ENCODE measurements at places on chromosomes 1 and 21. TPM values are rescaled to one million over a fixed set of nuclear protein-coding genes. Genes with fewer than 3 reads are reported as not detected.

DNA sequence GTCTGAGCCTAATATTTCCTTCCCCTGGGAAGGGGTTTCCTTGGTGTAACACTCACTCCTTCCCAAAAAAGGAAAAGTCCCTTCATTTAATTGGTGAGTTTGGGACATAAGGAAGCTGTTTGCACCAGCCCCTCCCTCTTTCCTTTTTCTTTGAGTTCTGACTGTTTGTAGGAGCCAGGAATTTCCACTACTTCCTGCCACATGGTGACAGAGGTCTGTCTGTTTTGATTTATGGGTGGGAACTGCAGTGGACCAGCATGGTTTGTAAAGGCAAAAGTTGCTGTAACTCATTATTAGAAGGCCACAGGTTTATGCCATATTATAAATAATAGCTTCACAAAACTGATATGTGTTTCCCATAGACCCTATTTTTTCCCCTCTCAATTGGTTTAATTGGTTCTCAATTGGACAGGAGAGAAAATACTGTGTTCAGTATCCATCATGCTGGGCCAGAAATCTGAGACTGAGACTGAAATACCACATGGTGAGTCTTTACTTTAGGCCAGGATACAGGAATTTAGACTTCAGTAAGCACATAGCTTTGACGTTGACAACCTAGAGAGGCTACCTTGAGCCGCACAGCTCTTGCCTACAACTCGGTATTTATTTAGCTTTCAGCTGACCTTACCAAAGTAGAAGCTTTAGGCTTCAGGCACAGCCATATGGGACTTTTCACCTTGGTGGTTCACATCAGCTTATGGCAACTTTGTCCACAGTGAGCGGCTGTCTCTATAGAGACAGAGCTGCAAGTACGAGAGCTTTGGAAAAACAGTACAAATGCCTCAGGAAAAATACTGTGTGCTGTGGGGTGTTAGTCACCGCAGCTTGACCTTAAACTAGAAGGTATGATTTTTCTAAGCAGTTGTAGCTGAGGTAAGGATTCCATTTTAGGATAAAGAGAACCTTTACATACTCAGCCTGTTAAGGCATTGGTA, 40.0 kb upstream of the RGS7 start:
- H3K4me3 ChIP-seq, result no peak overlapping the region
- no peaks in the 10 kb centered on the region for H3K4me1 ChIP-seq
- no peaks in the 10 kb centered on the region for H3K27me3 ChIP-seq
- H3K27ac ChIP-seq, result no peak overlapping the region

GRCh38 chr21:41643246-41643966, 123.4 kb downstream of the RIPK4 start:
- no peaks in the 10 kb centered on the region for H3K36me3 ChIP-seq
- H3K27ac ChIP-seq, result peak overlapping the region; percentile 48
- peaks cover 26% of the 10 kb centered on the region for H3K4me1 ChIP-seq
- H3K4me3 ChIP-seq, result no peak overlapping the region
- no peaks in the 10 kb centered on the region for H3K27me3 ChIP-seq
- DNase-seq, result no peak

DNA sequence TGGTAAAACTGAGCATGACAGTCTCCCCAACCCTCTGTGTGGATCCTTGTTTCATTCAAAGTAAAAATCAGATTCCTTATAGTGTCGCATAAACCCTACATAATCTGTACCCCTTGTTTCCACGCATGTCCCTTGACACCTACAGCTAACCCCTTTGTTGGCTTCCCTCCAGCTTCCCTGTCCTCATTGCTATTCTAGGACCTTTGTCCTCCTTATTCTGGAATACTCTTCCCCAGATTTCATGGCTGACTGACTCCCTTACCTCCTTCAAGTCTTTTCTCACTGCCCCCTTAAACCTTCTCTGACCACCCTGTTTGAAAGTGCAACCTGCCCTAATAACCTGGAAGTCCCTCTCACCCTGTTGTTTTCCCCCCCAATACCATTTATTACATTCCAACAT, 4.0 kb downstream of the RNF11 start:
- DNase-seq, result no peak
- H3K27me3 ChIP-seq, result no peaks in the 10 kb centered on the region

DNA sequence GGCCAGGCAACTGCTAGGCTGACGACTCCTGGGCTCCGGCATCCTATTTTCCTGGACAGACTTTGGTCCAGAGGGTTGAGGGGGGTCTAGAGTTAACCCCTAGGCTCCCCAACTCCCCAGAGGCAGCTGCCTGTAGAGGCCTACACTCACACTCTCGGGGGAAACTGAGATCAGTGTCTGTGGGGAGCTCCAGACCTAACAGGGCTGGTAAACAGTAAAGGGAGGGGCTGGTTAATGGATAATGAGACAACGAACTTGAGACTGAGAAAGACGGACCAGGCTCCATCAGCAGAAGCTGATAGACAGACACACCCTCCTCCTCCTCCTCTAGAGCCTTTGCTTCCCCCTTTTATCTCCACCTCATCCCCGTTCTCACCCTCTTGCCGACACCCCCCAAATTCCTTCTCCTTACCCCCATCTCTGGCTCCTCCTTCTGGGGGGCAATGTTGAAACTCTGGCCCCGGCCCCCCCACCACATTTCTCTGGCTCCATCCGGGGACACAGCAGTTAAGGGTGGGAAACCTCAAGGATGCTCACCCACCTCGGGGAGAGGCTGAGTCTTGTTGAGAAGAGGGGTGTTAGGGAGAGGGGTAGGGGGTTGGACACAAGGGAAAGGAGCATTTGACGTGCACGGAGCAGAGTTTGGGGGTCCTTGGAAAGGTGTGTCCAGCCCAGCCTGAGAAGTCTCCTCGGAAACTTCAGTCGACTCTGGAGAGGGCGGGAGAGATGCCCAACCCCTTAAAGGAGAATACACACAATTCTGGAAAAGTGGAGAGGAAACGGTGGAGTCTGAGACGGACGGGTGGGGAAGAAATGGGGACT, at the start of gene MTMR11:
MTMR11 (minus strand) TSS at position 710 of the 822 bp plus-strand sequence; CDS start at position 478, 232 bp downstream.
- H3K27me3 ChIP-seq, result no peaks in the 10 kb centered on the region
- peaks cover 19% of the 10 kb centered on the region for H3K4me1 ChIP-seq
- no peak for DNase-seq
- H3K27ac ChIP-seq, result peak within 1 kb of the TSS; percentile 73
- H3K36me3 ChIP-seq, result peaks cover 6% of the 10 kb centered on the region

DNA sequence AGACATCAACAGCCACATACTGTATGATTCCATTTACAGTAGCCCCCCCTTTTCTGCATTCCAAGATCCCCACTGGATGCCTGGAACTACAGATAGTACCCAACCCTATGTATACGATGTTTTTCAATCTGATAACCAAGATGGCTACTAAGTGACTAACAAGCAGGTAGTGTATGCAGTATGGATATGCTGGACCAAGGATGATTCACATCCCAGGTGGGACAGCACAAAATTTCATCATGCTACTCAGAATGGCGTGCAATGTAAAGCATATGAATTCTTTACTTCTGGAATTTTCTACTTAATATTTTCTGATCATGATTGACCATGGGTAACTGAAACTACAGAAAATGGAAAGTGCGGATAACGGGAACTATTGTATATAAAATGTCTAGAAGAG, 30.0 kb upstream of the MRPS6 start:
- no peak overlapping the region for H3K27ac ChIP-seq
- no peak for DNase-seq
- H3K36me3 ChIP-seq, result no peaks in the 10 kb centered on the region

DNA sequence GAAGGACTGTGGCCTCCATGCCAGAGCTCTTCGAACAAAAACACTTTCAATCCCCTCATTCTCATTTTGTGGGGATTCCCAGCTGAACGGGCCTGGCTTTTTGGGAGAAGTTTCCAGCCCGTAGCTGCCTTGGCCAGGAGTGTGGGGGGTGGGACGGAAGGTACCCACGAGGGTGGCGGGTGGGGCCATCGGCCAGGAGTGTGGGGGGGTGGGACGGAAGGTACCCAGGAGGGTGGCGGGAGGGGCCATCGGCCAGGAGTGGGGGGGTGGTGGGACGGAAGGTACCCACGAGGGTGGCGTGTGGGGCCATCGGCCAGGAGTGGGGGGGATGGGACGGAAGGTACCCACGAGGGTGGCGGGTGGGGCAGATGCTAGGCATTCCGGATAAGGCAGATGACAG, 71.7 kb upstream of the ZBTB18 start:
- no peak overlapping the region for H3K27ac ChIP-seq
- H3K27me3 ChIP-seq, result no peaks in the 10 kb centered on the region
- no peaks in the 10 kb centered on the region for H3K4me1 ChIP-seq
- H3K36me3 ChIP-seq, result no peaks in the 10 kb centered on the region

- H3K4me3 ChIP-seq, result no peak overlapping the region
- no peaks in the 10 kb centered on the region for H3K27me3 ChIP-seq
- no peaks in the 10 kb centered on the region for H3K4me1 ChIP-seq
- H3K36me3 ChIP-seq, result no peaks in the 10 kb centered on the region
- DNase-seq, result no peak
Observed at GRCh38 chr1:17065666-17066065, 11.8 kb upstream of the SDHB start.

DNA sequence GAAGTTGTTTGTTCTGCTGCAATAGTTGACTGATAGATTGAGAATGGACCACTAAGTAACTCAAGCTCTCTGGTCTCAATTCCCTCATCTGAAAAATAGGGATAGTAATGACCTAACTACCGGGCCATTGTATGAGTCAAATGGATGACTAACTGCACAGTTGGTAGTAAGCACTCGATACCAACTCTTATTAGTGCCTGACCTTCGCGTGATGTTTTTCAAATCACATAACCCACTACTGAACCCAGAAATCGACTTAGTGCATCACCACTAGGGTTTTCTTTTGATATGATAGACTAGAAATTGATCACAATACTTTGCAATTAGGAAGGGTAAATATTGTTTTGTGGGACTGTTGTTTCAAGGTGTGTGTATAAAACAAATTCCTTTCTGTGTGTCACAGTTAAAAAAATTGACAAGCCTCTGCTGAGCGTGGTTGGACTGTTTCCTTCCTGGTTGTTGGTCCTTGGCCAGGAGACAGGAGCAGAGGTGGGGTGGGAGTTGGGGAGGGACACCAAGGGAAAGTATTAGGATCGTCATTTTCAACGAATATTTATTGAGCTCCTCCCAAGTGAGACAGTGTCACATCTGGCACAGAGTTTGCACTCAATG, 54.0 kb upstream of the LRP8 start:
- peaks cover 5% of the 10 kb centered on the region for H3K4me1 ChIP-seq
- DNase-seq, result no peak
- no peaks in the 10 kb centered on the region for H3K27me3 ChIP-seq
- no peak overlapping the region for H3K4me3 ChIP-seq
- H3K27ac ChIP-seq, result no peak overlapping the region

DNA sequence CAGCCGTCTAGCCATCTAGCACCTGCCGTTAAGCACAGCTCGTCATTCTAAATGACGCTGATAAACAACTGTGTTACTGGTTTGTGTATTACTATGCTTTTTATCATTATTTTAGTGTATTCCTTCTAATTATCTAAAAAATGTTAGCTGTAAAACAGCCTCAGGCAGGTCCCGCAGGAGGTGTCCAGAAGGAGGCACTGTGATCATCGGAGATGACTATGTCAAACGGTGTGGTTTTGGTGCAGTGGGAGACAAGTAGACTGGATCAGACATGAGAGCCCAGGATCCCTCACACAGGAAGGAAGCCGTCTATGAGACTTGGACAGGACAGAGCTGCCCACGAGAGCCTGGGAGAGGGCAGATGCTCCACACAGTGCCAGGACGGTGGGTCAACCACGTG, 55.3 kb upstream of the COL6A1 start:
- H3K36me3 ChIP-seq, result no peaks in the 10 kb centered on the region
- H3K4me1 ChIP-seq, result no peaks in the 10 kb centered on the region
- H3K4me3 ChIP-seq, result no peak overlapping the region

GRCh38 chr1:171243878-171244277, 4.4 kb upstream of the FMO1 start:
- peaks cover 21% of the 10 kb centered on the region for H3K27me3 ChIP-seq
- no peak for DNase-seq
- H3K36me3 ChIP-seq, result no peaks in the 10 kb centered on the region

DNA sequence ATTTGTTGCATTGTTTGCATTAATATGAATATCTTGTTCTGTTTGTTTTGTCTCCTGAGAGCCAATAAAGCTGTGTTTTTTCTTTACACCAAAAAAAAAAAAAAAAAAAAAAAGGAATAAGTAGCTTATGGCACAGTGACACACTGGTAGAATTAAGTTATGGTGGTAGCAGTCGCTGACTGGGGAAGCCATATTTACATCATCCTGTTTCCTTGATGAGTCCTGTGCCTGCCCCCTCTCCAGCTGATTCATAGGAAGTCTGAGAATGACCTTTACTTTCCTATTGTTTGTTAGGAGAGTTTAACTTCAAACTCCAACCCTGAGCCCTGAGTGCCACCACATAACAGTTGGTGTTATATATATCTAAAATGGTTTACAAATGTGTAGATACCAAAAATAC, 62.2 kb downstream of the OBSCN start:
- no peak overlapping the region for H3K27ac ChIP-seq
- no peaks in the 10 kb centered on the region for H3K4me1 ChIP-seq
- H3K4me3 ChIP-seq, result no peak overlapping the region
- DNase-seq, result no peak
- H3K27me3 ChIP-seq, result no peaks in the 10 kb centered on the region

GRCh38 chr1:11989669-11990068, 9.4 kb downstream of the MFN2 start:
- no peaks in the 10 kb centered on the region for H3K4me1 ChIP-seq
- H3K27me3 ChIP-seq, result no peaks in the 10 kb centered on the region
- H3K36me3 ChIP-seq, result peaks cover 50% of the 10 kb centered on the region
- no peak for DNase-seq

DNA sequence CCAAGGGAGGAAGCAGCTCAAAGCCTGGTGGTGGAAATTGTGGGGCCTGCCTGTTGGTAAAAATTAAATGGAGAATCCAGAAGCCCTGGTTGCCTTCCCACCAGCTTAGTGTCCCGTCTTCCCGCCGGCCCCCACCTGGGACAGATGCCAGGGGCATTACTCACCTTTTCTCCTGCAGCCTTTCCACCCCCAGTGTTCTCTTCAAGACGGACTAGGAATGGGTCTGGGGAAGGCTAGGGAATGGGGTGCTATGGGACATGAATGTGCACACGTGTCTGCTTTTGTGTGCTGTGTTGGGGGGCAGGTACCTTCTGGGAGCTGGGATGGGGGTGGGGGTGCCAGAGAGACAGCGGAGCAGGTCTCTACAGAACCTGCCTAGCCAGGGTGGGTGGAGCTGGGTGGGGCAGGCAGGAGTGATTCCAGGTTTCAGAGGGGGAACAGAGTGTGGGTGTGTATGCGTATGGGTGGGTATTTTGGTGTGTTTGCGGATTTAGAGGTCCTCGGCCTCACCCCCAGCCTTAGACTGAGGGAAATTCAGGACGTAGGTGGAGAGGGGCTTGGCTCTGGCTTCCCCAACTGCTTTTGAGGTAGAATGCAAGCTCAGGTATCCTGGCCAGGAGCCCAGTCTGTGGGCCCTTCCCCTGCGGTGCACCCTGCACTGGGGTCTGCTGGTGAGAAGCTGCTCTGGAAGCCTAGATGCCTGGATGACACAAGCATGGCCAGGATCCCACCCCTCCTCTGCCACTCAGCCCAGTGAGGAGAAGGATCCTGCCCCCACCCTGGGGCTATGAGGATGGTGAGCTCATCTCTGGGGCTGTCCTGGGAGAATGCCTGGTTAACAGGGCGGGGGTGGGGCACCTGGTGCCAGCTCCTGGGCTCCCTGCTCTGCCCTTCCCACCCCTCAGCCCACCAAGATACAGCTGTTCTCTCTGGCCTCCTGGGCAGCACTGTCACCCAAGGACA, 7.8 kb downstream of the VANGL2 start:
- peak; percentile 49 for DNase-seq
- H3K4me3 ChIP-seq, result no peak overlapping the region
- H3K4me1 ChIP-seq, result no peaks in the 10 kb centered on the region
- H3K27me3 ChIP-seq, result no peaks in the 10 kb centered on the region

Gene KRTAP19-3
- not detected for polyA plus RNA-seq

Gene LDLRAP1
- polyA plus RNA-seq, result 15.8 TPM

Gene CHRNB2
- polyA plus RNA-seq, result 0.64 TPM

Gene CRYAA
- not detected for polyA plus RNA-seq

Gene OR2AK2
- not detected for polyA plus RNA-seq

Gene LDLRAD2
- not detected for polyA plus RNA-seq

Gene OLIG2
- polyA plus RNA-seq, result not detected

Gene CD84
- not detected for polyA plus RNA-seq

Measured in SK-N-SH (cell line).